ENCODE measurements at places on chromosomes 3 and 15.

DNA sequence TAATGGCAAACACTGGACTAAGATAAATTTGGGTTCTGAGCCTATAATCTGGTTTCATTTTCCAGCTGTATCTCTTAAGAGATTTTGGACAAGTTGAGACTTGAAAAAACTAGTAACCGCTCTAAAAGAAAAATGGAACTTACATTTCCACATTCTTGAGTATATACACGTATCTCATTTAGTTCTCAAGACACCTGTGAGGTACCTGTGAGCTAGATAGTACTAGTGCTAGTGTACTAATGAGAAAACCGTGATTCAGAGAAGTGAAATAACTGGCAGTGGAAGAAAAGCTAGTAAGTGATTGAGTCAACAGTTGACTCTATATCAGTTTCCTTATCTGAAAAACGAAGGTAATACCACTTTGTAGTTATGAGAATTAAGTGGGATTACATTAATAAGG, 62.2 kb upstream of the PAQR5 start:
- DNase-seq: no peak

DNA sequence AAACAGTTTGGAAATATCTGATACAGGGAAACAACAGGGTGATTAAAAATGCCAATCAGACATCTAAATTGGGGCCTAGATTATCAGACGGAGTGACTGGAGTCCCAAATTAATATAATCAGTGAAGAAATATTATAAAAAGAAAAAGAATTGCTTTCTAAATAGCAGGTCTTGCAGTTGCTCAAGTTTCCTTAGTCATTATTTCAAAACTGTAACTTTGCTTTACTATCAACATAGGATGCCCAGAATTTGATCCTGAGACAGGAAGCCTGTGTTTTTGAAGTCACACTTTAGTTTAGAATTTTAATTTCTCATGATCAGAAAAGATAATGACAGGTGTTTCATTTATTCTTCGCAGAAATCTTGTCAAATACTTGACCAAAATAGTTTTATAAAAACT, 105.9 kb downstream of the IL1RAP start:
- no peak for DNase-seq

GRCh38 chr3:99505646-99506269, 132.6 kb upstream of the COL8A1 start:
- no peak for DNase-seq

GRCh38 chr15:58163985-58164384, 25.8 kb downstream of the AQP9 start:
- DNase-seq: no peak
